ENCODE measurements at places on chromosomes 4 and X.

DNA sequence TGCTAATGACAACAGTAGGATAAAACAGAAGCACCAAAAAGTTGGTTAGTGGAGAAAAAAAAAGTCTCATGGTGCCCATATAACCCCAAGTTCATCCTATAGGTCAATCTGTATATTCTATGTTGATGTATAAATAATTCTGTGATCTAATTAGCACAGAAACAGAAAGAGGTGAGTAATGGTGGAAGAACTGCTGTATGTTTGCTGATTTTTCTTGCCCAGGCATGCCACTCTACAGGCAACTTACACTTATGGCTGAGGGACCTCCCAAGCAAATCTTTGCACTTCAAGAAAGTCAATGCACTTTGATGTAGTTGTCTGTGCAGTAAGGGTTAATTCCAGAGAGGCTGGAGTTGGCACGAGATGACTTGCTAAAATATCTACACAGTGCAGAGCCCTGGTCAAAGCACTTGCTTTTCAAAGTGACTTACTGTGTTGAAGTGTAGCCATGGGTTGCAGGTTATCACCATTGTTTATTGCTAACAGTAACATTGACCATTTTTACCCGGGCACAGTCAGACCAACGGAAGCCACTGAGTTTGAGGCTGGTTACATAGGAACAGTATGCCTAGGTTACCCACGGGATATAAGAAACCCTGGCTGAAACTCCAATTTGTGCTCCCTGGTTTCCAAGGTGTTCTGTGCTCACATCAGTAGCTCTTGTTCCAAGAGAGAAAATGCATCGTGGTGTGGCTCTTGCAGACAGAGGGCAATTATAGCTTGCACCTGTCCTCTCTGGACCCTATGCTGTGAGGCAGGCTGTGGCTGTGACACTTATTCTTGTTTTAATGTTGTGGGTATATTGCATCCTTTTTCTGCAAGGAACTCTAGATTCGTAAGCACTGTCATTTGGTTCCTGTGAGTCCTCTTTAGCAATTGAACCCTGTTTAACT lies 141.3 kb upstream of the FTHL17 start:
- DNase-seq = no peak

DNA sequence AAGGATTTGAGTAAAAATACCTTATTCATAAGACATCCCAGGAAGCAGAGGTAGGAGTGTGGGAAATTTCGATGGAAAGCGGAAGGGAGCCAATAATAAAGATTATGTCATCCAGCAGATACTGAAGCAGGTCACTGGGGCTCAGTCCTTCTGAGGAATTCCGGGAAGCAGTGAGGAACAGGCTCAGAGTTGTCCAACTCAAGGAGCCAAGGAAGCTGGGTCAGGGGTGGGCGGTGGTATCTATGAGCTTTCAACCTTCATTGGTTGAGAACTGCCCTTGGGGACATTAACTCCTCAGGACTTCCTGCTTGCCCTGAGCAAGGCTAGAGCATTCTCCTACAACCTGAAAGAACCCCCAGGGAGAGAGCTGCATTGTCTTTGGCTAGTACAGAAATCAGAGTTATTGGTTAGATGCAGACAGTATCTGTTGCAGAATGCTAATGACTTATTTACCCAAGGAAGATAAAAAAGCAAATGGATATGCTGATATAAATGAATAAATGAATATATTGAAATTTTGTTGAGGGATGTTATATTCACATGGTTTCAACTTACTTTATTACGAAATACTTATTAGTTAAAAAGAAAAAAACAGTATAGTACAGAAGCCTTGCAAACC lies 68.2 kb downstream of the DMP1 start:
- no peak for DNase-seq

GRCh38 chr4:159017323-159018026 lies 85.4 kb upstream of the RAPGEF2 start:
- no peak for DNase-seq

DNA sequence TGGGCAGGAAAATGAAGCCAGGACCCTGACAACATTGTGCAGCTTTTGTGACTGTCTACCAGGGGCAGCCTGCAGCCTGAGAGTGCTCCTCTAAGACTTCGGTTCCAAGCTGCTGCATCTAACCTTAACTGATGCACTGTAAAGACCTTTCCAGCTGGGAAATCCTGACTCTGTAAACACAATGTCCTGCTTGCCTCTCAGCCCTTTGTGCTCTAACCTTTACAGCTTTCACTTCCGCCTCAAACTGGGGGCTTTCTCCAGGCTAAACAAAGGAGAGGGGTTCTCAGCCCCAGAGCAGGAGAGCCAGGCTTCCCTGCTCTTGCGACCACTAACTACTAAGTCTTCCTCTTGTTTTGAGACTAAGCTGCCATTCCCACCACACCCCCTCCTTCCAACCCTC lies 19.3 kb upstream of the RASL11B start:
- DNase-seq = no peak

- no peak for DNase-seq
These were observed 1385.9 kb downstream of the FAM133A start for GRCh38 chrX:95059909-95060308.

DNA sequence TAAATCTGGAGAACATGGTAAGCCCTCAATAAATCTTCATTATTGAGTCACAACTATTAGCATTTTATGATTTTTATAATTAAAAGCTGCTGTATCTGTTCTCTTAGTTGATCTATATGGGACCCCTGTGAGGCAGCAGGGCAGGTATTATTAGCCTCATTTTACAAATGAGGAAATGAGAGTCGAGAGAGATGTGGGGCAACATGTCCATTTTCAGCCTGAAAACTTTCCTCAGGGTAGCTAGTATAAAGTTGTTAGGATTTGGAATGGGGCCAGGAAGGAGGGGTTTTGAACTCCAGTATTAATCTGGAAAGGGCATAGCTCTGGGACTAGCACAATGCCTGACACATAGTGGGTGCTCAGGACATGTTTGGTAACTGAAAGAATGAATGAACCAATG lies 191.7 kb upstream of the GPC4 start:
- DNase-seq = no peak

GRCh38 chrX:134653835-134654234 lies 4.4 kb downstream of the PLAC1 start:
- DNase-seq = no peak

DNA sequence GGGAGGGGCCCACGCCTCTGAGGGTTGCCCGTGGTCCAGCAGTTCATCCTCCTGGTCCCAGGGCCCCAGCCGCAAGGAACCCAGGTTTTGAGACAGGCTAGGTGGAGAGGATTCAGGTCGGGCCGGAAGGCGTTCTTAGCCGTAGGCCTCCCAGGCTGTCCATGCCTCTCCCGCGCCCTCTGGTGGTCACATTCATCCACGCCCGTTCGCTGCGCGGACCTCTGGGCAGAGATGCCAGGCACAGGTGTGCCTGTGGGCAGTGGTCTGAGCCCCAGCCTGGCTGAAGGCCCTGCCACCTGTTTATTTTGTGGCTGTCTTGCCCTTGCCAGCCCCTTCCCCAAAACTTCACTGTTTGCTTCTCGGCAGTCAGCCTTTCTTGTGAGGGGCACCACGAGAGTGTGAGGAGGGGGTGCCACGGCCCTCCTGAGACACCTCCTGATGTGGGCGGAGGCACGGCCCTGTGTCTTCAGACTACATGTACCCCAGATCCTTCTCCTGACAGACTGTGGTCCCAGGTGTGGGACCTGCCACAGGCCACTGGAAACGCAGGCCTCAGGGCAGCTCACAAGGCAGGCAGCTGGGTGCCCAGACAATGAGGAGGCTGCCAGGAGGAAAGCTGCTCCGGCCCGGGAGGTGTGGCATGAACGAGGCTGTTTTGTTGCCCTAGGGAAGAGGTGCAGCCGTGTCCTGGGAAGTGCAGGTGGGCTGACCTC lies 5.0 kb downstream of the UVSSA start:
- DNase-seq = peak; percentile 90

DNA sequence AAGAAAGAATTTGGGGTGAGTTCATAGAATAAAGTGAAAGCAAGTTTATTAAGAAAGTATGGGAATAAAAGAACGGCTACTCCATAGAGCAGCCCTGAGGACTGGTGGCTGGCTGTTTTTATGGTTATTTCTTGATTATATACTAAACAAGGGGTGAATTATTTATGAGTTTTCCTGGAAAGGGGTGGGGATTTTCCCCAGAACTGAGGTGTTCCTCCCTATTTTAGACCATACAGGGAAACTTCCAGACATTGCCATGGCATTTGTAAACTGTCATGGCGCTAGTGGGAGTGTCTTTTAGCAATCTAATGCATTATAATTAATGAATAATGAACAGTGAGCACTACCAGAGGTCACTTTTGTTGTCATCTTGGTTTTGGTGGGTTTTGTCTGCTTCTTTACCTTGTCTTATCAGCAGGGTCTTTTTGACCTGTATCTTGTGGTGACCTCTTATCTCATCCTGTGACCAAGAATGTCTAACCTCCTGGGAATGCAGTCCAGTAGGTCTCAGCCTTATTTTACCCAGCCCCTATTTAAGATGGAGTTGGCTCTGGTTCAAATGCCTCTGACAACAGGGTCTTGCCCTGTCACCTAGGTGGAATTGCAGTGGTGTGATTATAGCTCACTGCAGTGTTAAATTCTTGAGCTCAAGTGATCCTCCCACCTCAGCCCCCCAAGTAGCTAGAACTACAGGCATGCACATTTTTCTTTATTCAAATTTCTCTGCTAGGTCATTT lies 27.1 kb downstream of the RAPGEF2 start:
- DNase-seq = no peak

- no peak for DNase-seq
These were observed 29.0 kb upstream of the RAP1GDS1 start for GRCh38 chr4:98232202-98232601.

- no peak for DNase-seq
These were observed 606.0 kb upstream of the PITX2 start for GRCh38 chr4:111228874-111229273.

DNA sequence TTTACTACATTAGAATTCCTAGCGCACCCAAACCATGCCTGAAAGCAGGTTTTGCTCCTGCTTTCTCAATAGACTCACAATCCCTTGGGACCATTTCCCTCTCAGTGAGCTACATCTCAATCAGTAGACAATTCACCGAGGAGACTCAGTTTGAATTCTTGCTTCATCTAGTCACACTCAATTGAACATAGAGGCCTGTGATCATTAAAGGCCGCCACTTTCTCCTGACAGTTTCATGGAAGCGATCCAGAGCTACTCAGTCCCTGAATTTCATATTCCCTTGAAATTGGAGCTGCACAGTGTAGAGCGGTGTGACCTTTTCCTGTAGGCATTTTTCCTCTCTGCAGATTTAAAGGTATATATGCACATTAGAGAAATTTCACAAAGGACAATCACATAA lies 193.9 kb upstream of the SPOCK3 start:
- DNase-seq = no peak

DNA sequence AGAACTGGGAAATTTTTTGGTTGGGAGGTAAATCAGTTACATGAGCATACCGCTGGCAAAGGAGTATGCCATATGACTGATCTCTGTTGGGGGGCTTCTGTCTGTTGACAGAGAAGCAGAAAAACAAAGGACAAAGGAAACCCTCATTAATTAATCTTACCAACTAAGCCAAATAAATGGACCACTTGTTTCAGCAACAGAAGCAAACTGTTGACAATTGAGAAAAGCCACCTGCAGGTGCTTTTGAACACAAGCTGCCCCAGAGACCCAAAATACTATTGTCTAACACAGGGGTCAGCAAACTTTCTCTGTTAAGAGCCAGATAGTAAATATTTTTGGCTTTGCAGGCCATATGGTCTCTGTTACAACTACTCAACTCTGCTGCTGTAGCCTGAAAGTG lies 7.0 kb upstream of the FRYL start:
- no peak for DNase-seq

GRCh38 chr4:78528327-78528726 lies 23.2 kb upstream of the ANXA3 start:
- DNase-seq = no peak

GRCh38 chr4:7903791-7904516 lies 35.7 kb downstream of the AFAP1 start:
- no peak for DNase-seq

- no peak for DNase-seq
These were observed 522.8 kb downstream of the GLUD2 start for GRCh38 chrX:121570072-121570841.

- DNase-seq = no peak
These were observed 675.8 kb upstream of the SLIT2 start for GRCh38 chr4:19575924-19576323.

- no peak for DNase-seq
These were observed 80.4 kb downstream of the DCUN1D4 start for GRCh38 chr4:51923343-51923742.

GRCh38 chr4:58050439-58050838 lies 940.3 kb upstream of the IGFBP7 start:
- DNase-seq = no peak

DNA sequence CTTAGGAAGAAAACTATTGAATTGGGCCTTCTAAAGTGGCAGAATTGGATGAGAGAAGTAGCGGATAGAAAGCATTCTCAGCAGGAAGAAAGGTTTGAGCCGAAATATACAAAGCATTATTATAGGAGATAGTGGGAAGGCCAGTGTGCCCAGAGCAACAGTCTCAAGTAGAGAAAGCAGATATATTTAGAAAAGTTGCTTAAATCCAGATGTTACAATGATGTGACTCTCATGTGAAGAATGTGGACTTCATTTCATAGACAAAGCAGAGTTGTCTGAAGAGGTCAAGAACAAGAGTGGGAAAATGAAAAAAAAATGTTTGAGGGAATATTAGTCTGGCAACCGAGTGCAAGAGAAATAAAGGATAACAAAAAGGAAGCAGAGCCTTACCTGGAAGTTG lies 66.9 kb downstream of the SYNPO2 start:
- DNase-seq = no peak

DNA sequence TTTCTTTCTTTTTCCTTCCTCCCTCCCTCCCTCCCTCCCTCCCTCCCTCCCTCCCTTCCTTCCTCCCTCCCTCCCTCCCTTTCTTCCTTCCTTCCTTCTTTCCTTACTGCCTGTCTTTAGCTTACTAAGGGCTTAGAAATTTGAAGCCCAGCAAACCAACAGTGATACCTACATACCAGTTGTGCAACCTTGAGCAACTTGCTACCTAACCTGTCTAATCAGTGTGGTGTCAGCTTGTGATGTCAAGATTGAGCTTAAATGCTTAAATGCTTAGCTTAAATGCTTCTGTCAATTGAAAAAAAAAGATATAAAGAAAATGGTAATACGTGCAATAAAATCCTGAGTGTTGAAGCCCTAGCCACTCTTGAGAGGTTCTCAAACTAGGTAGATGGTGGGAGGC lies 728.6 kb downstream of the TRIML1 start:
- DNase-seq = no peak

DNA sequence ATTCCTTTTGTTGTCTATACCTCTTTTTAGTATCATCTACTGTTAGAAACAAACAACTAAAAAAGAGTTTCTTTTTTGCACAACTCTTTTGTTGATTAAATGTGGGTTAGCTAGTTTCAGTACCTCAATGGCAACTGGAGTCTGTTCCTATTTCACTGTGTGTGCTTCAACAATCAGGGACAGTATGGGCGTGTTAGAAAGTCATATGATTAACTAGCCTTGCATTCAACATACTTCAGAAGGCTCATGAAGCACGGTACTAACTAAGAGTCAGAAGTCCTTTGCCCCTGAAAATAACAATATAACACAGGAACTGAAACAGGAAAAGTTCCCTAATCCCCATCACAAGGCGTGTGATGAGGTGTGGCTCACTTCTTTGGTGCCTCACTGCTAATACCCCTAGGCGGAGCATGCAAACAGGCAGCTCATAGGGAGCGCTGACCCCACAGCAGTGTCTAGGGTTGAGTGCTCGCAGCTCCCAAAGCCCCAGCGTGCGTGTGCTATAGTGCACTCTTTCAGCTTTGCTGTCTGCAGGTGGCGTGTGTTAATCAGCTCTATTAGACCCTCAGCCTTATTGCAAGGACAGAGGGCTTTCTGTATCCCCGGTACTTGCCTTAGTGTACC lies 203.1 kb upstream of the NDST3 start:
- no peak for DNase-seq

All from activated T-cell treated with anti-CD3 and anti-CD28 coated beads, Interleukin-2, amount 50 U/mL, for 1 hour (primary cell).